ENCODE measurements at places on chromosomes 6 and 20.

GRCh38 chr6:11275598-11275997 lies 43.1 kb upstream of the NEDD9 start:
- no peak for DNase-seq
- H3K4me1 ChIP-seq: peaks cover 20% of the 10 kb centered on the region
- H3K27ac ChIP-seq: no peak overlapping the region
- H3K4me3 ChIP-seq: no peak overlapping the region
- no peaks in the 10 kb centered on the region for H3K27me3 ChIP-seq

GRCh38 chr6:151493804-151494234 lies at the start of gene CCDC170:
TSS of gene CCDC170 (plus strand) at chr6:151494017. CDS start at chr6:151494129, 112 bp downstream.
- H3K4me3 ChIP-seq: peak within 1 kb of the TSS; percentile 76
- H3K36me3 ChIP-seq: no peaks in the 10 kb centered on the region
- H3K27ac ChIP-seq: peak within 1 kb of the TSS; percentile 66

DNA sequence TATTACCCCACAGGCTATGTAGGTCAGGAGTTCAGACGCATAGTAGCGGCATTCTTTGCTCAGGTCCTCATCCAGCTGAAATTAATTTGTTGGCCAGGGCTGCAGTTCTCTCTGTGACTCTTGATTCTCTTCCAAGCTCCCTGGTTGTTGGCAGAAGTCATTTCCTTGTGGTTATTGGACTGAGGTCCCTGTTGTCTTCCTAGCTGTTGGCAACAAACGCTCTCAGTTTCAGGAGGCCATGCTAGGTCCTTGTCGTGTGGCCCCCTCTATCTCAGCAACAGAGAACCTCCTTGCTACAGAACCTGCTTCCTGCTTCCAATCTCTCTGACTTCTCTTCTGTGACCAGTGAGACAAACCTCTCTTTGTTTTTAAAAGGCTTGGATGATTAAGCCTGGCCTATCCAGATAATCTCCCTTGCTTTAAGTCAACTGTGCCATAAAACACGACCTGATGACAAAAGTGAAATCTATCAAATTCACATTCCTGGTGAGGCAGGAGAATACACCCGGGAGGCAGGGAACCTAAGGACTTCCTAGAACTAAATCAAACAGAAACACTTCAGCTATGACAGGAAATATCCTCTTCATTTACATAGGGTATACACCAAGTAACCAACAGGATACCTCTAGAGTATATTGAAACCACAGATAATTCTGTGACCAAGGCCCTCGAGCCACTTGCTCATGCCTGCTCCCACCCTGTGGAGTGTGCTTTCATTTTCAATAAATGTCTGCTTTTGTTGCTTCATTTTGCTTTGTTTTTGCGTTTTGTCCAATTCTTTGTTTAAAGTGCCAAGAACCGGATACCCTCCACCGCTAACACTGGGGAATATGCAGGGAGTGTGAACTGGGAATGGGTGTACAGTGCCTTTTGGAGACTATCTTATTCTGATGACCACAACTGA lies 196.0 kb downstream of the BTBD3 start:
- H3K4me3 ChIP-seq: no peak overlapping the region
- H3K27ac ChIP-seq: no peak overlapping the region
- H3K27me3 ChIP-seq: no peaks in the 10 kb centered on the region

- no peak overlapping the region for H3K4me3 ChIP-seq
- peaks cover 4% of the 10 kb centered on the region for H3K27me3 ChIP-seq
- no peak for DNase-seq
- H3K27ac ChIP-seq: no peak overlapping the region
- H3K36me3 ChIP-seq: no peaks in the 10 kb centered on the region
- H3K4me1 ChIP-seq: peaks cover 4% of the 10 kb centered on the region
Measured at GRCh38 chr6:44000164-44000842, 126.9 kb downstream of the MRPL14 start.

DNA sequence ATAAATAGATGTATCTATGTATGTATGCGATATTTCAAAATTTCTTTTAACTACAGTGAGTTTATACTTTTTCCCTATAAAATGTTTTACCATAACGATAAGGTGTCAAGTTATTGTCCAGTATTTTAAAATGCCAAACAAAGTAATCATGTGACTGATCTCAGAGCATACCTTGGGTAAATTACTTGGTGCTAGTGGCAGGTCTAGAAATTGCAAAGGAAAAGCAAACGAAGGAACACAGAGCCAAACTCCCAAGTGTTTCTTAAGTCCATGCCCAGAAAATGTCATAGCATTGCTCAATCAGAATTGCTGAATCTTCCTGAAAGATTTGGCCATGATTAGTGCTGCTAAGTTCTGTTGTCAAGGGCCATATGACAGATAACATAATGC lies 77.5 kb downstream of the CAP2 start:
- no peaks in the 10 kb centered on the region for H3K4me1 ChIP-seq
- peak overlapping the region; percentile 81 for H3K27ac ChIP-seq
- no peaks in the 10 kb centered on the region for H3K36me3 ChIP-seq
- no peak for DNase-seq
